ENCODE measurements at places on chromosomes 11 and 22.

DNA sequence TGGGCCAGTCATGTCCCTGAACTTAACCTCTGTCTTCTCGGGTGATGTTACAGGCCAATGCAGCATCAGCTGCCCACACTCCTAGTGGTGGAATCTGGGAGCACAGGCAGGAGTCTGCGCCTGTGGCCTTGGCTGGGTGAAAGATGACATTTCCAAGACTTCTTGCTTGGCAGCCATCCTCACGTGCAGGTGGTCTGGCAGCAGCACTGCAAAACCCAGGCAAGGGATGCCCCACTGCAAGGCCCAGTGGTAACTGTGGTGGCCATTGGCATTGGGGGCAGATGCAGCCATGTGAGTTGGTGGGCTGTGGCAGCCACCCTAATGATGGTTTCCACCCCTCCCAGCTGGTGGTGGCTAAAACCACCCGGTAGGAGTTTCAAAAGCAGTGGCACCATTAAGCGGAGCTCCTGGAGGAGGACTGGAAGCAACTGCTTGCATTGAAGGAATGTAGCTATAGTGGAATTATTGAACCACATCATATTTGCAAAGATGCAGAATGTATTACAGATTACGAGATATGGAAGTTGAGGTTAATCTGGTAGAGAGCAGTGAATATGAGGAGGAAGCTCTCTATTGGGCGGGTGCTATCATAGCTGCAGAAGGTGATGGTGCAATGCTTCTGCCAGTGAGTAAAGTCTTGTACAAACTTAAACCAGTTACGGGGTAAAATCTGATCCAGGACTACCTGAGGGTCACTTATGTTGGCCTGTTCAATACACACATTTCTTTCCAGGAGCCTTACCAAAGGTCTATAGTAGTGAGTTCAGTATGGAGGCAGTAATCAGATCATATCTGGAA is 120.7 kb upstream of the TOP3B start:
- DNase-seq = no peak

DNA sequence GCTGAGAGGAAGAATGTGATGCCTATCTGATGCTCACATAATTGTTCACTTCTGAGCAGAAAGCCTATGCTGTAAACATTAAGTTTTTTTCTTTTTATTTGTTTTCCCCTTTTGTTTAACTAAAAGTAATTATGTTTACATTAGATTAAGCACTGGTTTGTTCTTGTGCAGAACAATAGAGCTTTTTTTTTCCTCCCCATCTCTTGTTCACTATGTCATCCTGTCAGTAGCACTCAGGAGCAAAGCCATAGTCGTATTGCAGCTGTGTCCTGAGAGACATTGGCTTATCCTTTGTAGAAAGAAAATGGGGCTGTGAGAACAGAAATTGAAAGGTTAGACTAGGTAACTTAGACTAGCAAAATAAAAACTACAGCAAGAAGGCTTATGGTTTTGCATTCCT is 301.8 kb upstream of the RAG2 start:
- no peak for DNase-seq

DNA sequence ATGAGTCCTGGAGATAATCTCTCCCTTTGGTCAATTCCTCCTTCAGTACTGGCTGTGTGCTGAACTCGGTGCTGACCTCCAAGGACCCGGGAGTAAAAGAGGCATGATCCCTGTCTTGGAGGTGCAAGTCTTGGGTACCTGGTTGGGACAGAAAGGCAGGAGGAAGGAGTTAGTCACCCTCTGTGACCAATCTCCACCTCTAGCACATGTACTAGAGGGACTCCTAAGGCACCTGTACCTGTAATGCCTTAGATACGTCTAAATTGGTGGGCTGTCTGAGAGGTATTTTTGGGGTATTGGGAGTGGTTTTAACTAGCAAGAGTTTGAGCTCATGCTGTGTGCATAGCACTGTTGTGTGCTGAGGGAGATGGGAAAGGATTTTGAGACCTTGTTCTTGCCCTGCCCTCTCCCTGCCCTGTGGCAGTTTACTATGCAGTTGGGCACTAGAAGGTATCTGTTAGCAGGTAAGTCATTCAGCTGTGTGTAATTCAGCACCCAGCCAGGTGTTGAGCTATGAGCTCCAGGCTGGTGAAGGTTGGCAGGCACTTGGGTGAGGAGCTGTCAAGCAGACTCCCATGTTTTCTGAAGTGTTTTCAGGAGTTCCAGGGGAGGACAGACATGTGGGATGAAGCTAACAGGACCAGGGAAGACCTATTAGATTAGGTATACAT is 2.5 kb downstream of the PANX1 start:
- DNase-seq = no peak

- DNase-seq = no peak
Observed at GRCh38 chr22:46009730-46010129, 32.8 kb upstream of the WNT7B start.

DNA sequence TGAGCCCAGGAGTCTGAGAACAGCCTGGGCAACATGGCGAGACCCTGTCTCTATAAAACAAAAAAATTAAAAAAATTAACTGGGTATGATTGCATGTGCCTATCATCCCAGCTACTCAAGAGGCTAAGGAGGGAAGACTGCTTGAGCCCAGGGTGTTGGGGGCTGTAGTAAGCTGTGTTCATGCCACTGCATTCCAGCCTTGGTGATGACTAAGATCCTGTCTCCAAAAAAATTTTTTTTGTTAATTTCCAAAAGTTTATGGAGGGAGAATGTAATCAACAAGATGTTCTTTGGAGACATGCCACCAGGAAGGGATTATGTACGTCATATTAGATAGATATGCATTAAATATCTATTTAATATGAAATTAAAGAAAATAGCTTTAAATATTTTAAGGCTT is 267.5 kb downstream of the SBF2 start:
- no peak for DNase-seq

GRCh38 chr22:44413211-44413610 is 84.8 kb downstream of the RTL6 start:
- DNase-seq = no peak

GRCh38 chr11:15651033-15651432 is 536.3 kb downstream of the INSC start:
- DNase-seq = no peak

DNA sequence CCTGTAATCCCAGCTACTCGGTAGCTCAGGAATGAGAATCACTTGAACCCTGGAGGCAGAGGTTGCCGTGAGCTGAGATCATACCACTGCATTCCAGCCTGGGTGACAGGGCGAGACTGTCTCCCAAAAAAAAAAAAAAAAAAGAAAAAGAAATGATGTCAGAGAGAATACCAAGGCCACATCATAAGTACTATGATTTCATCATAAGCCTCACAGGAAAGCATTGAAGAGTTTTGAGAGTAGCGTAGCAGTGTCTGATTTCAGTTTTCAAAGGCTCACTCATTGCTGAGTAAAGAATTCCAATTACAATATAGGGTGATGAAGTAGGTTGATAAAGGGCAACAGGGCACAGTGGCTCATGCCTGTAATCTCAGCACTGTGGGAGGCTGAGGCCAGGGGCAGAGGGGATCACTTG is 88.8 kb downstream of the MRTFA start:
- DNase-seq = no peak

DNA sequence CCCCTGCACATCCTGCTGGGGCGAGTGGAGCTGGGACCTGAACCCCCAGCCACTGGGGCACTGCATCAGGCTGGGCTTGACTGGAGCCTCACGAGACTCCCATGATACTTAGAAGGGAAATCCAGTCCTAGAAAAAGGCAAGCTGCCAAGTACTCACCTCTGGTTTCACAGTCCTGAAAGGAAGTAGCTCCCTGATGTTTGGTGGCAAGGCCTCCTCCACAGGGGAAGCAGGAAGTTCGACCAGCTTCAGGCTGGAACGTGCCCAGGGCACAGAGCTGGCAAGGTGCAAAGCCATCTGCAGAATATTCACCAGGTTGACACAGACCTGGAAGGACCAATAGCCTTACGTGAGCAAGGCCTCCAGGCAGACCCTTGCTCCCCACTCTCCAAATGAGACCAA is 26.8 kb upstream of the NRIP3 start:
- no peak for DNase-seq

DNA sequence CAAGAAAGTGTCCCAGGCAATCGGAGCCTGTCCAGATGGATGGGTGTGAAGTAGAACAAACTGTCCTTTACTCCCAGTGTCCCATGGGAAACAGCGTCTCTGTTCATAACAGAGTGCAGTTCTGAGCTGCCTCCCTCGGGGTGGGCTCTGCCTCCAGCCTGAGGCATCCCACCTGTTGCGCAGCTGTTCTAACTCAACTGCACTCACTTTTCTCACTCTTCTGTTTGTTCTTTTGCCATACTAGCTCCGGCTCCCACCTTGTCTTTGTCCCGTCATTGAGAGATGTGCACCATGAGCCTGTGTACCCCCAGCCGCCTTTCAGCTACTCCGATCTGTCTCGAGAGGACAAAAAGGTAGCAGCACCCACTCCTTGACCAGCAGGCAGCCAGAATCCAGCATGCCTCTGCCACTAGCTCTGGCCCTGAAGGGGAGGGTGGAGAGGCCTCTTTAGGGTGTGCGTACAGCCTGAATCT is 20.7 kb upstream of the CDC42EP2 start:
- DNase-seq = peak; percentile 46

- no peak for DNase-seq
Observed at GRCh38 chr11:127943763-127944162, 643.6 kb downstream of the ETS1 start.

- no peak for DNase-seq
Observed at GRCh38 chr11:1421291-1421690, 31.6 kb downstream of the BRSK2 start.

GRCh38 chr11:119941636-119942411 is 196.1 kb downstream of the TRIM29 start:
- DNase-seq = no peak

- no peak for DNase-seq
Observed at GRCh38 chr11:120712014-120712413, 200.5 kb downstream of the GRIK4 start.

DNA sequence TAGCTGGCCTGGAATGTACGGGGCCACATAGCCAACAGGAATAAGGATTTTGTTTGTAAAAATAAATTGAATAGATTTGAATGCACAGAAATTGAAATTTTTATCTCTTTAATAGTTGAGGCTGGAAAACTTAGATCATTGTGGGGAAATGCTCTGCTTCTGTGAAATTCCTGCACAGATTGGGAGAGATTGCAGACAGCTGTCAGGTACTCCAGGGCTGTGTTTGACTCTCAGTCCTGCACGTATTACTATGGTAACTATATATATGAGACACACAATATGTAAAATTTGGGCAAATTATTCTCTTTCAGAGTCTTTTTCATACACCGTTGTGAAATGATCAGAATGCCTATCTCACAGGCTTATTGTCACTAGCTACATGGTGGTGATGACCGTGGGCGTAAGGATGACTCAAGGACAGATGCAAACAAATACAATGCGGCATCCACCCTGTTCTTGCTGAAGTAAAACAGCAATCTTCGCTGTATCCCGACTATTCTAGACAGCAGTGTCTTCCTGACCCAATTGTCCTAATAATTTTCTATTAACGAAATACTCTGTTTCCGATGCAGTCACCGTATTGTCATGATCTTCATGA is 79.4 kb downstream of the ZC3H12C start:
- no peak for DNase-seq

GRCh38 chr11:126172596-126173038 is 38.8 kb downstream of the RPUSD4 start:
- peak; percentile 53 for DNase-seq

DNA sequence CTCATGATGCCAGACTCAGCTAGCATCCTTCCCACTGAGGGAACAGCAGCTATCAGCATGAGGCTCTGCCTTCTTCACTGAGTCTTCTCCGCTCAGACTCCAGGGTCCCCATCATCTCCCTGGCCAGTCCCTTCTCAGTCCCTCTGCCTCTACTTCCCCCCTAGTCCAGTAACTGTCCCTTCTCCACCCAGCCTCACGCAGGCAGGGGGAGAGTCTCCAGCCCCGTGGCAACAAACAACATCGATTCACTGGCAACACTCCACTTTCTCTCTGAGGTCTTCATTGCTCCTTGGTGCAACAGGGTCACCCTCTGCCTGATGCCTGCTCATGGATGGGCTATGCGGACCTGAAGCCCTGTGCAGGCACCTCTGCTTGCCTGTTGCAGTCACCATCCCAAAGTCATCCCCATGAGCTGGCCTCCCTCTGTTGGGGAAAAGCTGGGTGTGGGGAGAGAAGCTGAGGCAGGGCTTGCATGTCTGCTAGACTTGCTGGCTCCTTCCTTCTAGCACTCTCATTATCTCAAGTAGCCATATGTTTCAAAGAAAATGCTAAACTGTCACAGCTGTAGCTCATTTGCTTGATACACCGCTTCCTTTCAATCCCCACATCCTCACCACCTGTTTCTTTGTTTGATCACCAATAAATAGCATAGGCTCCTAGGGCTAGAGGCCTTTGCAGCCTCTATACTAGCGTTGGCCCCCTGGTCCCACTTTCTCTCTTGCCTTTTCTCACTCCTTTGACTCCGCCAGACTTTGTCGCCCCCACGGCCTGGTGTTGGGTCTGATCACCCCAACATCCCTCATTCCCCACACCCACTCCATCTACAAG is 4.3 kb upstream of the BCR start:
- no peak for DNase-seq

GRCh38 chr11:130612291-130612851 is 163.9 kb downstream of the ADAMTS15 start:
- peak; percentile 70 for DNase-seq

- DNase-seq = peak; percentile 75
Observed at GRCh38 chr11:65575568-65576231, at the start of gene EHBP1L1. EHBP1L1 (plus strand) TSS chr11:65576053; CDS start chr11:65576303, 250 bp downstream.

GRCh38 chr11:32088117-32088941 is 2.5 kb upstream of the RCN1 start:
- peak; percentile 52 for DNase-seq

DNA sequence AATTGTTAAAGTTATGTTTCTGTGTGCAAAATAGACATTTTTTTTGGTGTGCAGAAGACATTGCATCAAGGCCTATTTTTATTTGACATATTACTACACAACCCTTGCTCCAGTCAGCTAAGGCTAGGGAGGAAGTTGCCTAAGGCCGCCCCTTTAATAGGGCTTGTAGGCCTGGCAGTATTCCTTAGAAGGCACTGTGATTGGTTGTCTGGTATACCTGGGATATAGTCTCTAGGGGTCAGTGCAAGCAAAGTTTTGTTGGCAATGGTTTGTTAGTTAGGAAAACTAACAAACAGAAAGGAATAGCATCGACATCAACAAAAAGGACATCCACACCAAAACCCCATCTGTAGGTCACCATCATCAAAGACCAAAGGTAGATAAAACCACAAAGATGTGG is 16.9 kb downstream of the CCDC15 start:
- DNase-seq = no peak

- no peak for DNase-seq
Observed at GRCh38 chr11:127862406-127862805, 725.0 kb downstream of the ETS1 start.

DNA sequence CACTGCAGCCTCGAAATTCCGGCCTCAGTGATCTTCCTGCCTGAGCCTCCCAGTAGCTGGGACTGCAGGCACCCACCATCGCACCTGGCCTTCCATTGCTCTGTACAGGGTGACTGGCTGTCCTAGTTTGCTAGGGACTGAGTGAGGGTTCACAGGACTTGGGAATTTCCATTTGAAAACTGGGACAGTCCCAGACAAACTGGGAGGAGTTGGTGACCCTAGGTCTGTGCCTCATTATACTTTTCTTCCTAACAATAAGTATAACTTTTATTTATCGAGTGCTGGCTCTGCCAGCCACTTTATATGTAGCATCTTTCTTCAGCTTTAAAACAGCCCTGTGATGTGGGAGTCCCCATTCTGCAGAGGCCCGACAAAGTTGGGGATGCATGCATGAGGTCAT is 25.5 kb downstream of the TCP11L1 start:
- DNase-seq = no peak

GRCh38 chr11:18536209-18536608 is 9.5 kb upstream of the TSG101 start:
- no peak for DNase-seq

All from umbilical cord (tissue), 2 donors.